ENCODE measurements at places on chromosomes 7 and 10.

DNA sequence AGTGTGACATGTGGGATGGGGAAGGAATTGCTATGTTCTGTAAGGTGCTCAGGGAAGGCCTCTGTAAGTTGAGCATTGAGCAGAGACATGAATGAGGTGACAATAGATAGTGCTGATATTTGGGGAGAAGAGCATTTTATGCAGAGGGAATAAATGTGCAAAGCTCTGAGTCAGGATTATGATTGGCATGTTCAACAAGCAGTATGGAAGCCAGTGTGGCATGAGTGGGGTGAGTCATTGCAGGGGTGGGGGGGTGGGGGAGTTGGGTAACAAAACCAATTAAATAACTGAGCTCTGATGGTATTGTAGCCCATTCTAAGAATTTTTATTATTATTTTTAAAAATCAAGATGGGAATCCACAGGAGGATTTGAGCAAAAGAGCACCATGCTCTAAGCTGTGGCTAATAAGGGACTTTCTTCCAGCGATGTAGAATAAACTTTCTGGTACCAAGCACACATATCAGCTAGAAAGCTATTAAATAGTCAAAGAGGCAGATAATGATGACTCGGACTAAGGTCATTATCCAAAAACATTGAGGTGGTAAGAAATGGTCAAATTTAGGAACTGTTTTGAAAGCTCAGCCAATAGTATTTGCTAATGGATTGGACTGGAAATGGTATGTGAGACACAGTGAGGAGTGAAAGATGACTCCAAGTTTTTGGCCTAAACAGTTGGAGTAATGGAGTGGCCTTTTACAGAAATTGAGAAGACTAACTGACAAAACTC is 96.4 kb downstream of the PRKG1 start:
- DNase-seq, result no peak

DNA sequence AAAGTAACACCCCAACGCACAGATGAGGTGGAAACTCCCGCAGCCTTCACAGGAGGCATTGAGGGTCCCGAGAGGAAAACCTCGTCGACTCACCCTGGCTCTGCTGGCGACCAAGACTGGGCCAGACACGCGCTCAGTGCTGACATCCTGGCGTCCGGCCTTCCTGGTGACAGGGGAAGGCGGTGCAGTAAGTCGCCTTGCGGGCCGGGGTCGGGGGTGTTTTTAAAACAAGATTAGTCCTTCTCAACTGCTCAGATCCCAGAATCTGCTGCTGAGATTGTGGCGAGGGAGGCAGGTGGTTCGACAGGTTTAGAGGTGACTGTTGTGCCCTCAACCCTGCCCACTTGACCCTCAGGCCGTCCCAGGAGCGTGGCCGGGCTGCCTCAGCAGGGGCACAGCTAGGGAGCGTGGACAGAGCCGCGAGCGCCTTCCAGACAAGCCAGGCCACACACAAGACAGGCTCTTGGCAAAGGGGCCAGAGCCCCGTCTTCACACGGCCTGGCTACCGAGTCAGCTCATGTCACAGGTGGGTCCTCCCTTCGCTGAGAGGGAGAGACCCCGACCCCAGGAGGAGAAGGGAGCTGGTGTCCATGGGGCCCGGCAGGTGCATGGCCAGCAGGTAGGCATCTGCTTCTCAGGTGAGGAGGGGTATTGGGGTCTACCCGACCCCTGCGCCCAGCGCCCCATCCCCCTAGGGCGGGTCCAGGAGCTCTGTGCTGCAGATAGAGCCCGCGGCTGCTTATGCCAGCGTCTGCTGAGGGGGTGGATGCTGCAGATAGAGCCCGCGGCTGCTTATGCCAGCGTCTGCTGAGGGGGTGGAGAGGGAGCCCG is 81.6 kb downstream of the DNAJB6 start:
- no peak for DNase-seq

DNA sequence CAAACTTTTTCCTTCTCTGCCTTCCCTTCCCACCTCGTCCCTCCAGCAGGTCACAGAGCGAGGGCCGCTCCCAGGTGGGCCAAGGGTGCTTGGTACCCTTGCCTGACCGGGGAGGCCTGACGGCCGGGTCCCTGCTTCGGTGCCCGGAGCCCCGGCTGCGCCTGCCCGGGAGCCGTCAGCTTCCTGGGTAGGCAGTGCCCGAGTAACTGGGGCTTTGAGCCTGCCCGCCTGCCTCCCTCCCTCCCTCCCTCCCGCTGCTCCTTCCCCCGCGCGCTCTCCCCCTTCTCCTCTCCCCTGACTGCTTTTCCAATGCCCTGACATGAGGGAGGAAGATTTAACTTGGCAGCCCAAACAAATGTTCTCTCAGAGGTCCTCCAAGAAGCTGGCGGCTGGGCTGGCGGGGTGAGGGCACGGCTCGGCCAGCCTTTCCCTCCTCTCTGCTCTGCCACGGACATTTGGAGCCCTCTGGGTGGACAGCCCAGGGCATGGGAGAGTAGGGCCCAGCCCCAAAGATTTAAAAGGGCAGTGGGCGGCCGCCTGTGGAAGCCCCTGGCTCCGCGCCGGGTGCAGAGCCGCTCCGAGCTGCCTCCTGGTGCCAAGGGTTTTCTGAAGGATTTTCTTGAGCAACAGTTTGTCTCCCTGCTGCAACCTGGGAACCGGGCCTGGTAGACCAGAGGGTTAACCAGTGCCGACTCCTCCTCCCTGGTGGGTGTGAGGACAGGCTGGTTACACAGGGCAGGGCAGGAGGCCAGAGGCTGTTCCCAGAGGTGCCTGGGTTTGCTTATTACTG is 2.0 kb downstream of the ZMIZ1 start:
- DNase-seq, result peak; percentile 36

- no peak for DNase-seq
Observed at GRCh38 chr10:8048281-8049008, 6.0 kb upstream of the GATA3 start.

GRCh38 chr7:46672861-46673260 is 751.8 kb upstream of the IGFBP3 start:
- DNase-seq, result no peak

DNA sequence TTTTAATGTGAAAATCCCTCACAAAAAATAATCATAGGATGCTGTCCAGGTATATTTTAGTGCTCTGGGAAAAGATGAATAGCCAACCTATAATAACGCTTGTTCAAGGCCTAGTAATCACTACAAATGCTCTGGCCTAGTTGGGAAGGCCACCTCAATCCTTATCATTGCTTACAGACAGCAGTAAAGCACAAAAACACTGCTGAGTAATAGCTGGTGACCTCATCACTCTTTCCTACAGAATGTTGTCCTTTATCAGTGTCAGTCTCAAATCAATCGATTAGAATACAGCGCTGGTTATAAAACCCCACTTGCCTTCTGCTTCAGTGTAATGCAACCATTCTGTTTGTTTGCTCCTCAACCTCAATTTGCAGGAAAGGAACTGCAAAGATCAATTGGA is 72.6 kb upstream of the STEAP1 start:
- no peak for DNase-seq

DNA sequence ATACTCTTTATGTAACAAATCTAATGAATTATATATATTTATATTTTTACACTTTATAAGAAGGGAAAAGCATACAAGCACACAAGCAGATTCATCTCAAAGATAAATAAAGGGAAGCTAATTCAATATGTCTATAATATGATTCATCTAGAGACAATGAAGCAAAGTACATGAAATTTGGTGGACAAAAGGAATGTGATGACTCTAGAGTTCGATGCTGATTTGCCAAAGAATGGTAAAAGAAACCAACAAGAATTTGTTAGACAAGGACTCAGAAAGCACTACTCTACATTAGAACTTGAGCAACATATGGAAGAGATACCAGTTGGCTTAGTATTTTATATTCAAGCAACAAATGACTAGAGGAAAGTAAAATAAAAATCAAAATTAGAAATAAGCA is 536.5 kb upstream of the TEX47 start:
- DNase-seq, result no peak

DNA sequence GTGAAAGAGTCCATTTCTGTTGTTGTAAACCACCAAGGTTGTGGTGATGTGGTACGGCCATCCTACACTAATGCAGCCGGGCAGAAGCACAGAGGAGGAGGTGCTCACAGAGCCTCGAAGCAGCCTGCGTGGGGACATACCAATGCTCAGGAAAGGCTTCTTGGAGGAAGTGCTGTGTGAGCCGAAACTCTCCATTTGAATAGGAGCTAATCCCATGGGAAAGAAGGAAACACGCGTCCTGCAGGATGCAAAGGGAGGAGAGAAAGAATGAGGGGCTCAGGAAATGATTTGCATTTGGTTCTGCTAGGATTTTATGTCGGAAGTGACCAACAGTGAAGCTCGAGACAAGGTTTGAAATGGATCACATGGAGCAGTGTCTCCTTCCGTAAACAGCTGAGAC is 477.9 kb upstream of the ANKRD30A start:
- no peak for DNase-seq

- no peak for DNase-seq
Observed at GRCh38 chr10:118383063-118383689, 41.1 kb upstream of the FAM204A start.

DNA sequence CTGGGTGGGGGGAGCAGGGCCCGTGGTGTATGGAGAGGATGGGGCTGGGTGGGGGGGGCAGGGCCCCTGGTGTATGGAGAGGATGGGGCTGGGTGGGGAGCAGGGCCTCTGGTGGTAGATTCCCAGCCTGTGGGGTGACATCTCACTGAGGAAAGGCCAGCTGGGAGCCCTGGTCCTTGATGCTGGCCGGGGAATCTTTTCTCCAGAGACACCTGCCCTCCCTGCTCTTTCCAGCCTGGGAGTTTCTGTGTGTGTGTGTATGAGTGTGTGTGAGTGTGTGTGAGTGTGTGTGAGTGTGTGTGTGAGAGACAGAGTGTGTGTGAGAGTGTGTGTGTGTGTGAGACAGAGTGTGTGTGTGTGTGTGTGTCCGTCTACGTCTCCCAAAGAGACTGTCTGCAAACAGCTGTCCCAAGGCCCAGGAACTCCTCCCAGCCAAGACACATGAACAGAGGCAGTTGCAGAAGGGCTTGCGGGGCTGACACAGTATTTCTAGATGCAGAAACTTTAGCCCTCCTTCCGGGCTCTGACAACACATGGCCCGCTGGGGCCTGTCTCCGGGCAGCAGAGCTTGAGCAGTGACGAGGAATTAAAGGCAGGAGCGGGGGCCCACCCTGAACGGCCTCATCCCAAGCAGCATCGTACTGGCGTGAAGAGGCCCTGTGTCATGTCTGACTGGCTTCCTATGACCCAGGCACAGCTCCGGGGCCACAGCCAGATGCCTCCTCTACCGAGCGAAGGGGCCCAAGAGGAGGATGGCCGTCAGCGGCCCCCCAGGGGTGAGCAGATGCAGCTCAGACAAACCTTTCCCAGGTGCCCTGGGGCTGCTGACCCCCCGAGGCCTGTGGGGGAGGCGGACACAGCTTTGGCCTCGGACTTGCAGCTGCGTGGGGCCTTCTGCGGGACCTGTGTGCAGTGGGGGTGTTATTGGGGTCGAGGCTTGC is 24.3 kb downstream of the FAM20C start:
- no peak for DNase-seq

DNA sequence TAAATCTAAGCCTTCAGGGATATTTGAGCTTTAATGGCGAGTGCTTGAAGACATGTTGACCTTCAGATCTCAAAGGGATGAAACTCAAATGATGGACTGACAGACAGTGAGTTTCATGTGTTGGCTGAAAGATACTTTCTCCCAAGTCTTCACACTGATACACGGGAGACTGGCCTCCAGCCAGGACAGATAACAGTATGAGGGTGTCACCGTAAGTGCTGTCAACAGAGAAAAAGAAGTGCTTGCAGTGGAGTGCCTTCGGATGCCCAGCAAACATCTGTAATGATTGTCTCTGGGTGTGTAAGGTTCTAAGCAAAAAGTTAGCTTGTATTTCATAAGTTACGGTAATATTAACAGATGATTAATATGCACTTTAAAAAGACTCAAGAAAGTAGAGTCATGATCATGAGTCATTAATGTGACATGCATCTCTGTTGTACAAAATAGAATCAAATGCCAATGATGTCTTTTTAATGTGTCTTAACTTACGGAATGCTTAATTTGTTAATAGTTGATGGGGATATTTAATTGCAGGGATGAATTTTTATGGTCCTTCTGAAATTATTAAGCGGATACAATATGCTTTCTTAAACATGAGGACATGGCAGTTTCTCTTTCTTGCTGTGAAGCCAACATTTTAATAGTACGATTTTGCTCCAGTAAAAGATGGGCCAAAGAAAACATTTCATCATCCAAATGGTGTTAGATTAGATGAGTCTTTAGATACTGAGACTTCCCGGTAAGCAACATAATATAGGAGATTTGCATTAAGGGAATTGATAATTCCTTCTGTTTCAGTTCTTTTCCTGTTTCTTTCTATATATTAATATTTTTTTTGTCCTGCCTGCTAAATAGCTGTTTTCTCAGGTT is 292.5 kb downstream of the GALNT17 start:
- DNase-seq, result no peak

DNA sequence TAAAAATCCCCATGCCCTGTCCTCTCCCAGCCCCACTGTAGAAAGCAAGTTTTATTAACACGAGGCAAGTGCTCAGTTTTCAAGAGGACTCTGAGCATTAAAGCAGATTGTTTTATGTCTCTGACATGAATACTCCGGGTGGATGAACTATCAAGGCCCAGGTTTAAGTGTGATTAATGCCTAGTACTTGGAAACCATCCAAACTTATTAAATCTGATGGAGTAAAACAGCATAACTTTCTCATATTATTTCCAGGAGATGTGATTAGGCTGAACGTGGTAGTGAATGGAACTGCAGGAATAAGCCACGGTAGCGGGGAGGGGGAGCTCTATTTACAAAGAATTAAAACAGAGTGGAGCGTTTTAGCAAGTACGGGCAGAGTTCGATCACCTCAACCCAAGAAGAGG is 144.2 kb upstream of the RNF32 start:
- no peak for DNase-seq

DNA sequence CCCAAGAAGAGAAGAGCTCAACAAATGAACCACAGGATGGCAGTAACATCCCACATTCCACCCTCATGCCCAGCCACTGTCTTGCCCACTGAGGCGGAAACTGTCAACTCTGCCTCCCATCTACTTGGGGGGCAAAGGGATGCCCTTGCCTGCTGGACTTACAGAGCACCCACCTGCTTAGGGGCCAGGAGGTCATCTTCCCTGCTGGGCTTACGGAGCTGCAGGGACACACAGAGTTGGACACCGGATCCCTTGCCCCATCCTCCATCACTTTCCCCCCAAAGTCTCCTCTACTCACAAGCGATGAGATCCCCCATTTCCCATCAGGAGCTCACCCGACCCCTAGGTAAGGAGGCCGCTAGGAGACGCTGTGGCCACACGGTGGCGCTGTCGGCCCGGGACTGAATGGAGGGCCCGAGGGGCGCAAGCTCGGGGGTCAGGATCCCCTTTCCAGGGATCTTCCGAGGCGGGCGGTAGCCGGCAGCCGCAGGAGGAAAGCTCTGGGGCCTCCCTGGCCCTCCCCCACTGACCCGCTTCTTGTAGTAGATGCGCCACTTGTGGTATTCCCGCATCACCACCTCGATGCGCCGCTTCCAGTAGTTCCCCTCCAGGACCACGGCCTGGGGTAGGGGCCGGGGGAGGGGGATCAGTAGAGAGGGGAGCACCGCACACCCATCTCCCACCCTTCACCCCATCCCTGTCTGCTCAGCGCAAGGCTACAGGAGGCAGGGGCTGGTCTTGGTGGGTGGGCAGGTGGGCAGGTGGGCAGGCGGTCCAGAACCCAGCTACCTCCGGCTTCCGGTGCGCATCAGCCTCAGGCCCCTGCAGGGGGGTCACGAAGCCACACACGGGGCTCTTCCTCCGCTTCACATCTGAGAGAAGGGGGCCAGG is 17.3 kb downstream of the MLXIPL start:
- DNase-seq, result peak; percentile 79

GRCh38 chr10:69315100-69315542 is 36.8 kb downstream of the HK1 start:
- DNase-seq, result no peak

Data from progenitor cell of endocrine pancreas (in vitro differentiated cells).